Mucosa of descending colon (tissue), 3 donors: ENCODE measurements at places on chromosomes 2 and 18.

DNA sequence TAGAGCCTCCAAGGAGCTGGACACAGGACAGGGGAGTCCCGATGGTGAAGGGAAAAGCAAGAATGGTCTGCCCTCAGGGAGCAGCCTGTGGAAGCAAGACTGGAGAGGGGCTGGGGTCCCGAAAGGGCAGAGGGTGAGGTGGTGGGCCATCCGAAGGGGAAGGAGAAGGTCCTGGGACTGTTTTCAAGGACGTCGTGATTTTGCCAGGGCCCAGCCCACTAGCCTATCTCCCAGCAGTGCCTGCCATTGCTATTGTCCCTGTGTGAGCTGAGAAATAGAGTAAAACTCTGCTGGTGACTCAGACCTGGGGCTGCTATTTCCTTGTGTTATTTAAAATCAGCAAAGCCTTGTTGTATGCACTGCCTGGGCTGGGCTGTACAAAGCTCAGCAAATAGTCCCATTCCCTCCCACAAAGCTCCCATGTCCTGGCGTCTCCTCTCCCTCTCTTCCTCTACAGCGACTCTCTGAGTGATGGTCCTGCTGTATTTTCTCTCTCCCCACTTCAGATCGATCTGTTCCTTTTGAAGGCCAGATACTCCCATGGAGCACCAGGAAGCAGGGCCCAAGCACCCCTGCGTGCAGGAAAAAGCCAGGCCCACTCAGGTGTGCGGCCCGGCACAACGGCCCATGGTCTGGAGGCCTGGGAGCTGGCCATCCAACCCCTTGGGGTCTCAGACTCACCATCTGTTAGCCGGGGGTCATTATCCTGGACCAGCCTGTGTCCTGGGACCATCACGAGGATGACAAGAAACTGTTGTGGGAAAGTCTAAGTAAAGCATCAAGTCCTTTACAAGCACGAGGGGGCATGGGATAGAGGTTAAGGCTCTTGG, 65.0 kb upstream of the OTOF start:
- no peak for DNase-seq

- DNase-seq, result no peak
Observed at GRCh38 chr2:166137331-166137730, 9.5 kb upstream of the SCN1A start.

GRCh38 chr2:20224164-20224715, 690 bp downstream of the SDC1 start:
- DNase-seq, result peak; percentile 58

DNA sequence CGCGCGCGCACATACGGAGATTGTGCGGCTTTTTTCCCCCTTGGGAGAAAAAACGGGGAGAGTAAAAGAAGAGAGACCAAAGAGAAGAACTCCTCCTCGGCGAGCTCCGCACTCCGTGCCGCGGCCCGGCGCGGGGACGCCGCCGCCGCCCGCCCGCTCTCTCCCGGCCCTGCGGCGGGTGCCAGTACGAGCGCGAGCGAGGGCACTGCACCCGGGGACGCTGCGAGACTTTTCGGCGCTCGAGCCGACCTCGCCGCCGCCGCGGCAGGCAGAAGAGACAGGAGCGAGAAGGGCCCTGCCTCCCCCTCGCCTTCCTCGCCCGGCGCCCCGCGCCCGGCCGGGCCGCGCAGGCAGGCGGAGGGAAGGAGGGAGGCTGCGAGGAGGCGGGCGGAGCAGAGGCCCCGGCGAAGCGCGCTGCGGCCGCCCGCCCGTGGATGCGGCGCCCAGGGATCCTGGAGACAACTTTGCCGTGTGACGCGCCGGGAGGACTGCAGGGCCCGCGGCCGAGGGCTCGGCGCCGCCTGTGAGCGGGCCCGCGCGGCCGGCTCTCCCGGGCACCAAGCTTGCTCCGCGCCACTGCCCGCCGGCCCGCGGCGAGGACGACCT, 857 bp upstream of the INHBB start:
- DNase-seq, result no peak

DNA sequence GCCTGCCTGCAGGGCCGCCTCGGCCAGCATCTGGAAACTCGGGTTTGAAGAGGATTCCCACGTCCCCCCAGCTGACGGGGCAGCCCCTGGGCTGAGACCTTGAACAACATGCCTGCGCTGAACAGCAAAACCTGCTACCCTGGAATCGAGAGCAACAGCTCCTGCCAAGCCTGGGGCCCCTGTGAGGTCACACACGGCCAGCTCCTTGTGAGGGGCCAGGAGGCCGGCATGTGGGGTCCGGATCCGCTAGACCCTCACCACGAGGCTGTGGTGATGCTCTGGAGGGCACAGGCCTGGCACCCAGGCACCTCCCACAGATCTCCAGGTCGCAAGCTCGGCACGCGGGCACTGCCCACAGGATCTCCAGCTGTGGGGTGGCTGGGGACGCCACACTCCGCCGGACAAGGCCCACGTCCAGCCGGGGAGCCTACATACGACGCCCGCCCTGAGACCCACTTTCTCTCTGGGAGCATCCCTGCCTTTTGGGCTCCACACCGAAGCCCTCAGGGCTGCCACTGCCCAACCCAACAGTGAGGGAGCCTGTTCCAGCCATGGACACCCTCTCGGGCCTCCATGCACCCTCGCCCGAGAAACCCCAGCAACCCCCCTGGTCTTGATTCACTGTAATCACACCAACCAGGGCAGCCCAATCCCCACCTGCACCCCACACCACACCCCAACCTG, 34.1 kb downstream of the SLC66A2 start:
- no peak for DNase-seq

DNA sequence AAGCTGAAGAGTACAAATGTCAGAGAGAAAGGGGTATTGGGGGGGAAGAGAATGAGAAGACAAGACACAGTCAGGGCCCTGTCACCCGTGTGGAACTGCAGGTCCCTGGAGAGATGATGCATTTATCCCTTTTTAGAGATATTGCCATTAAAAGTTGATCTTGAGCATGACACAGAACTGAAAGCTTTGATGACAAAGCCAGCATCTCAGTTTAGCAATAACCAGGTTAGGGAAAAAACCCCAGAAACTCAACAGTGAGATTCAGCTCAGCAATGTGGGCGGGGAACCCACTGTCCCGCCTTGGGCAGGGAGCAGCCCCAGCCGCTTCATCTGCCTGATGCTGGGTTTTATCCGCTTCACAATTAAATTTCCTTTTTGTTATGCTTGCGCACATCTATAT, 181.1 kb downstream of the NEDD4L start:
- DNase-seq, result no peak

DNA sequence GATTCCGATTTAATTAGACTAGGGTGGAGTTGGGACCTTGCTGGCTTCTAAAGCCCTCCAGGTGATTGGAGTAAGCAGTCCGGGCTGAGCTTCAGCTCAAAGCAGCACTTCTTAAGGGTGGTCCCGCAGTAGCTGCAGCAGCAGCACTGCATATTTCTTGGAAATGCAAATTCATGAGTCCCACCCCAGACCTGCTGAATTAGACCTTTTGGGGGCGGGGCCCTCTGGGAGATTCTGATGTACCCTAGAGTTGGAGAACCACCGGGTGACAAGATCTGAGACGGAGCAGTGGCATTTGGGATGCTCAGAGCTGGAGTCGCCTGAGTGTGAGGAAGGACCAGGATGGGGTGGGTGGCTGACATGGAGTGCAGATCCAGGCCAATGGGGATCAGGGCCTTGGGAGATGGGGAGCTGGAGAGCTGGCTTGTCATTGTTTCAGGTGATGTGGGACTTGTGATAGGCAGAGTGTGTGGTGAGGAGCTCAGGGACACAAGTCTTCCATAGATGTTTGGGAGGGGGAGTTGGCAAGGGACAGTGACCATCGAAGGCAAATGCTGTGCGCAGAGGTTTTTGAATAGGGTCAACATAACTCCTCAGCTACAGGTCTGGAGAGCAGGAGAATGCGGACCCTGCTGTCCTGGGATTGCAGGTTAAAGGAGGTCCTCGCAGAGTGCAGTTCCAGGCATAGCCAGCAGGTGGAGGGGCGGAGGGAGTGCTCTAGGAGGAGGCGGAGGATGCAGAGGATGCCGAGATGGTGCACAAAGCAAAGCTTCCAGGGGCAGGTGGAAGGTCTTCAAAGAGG, 130.9 kb upstream of the RAB12 start:
- peak; percentile 74 for DNase-seq

DNA sequence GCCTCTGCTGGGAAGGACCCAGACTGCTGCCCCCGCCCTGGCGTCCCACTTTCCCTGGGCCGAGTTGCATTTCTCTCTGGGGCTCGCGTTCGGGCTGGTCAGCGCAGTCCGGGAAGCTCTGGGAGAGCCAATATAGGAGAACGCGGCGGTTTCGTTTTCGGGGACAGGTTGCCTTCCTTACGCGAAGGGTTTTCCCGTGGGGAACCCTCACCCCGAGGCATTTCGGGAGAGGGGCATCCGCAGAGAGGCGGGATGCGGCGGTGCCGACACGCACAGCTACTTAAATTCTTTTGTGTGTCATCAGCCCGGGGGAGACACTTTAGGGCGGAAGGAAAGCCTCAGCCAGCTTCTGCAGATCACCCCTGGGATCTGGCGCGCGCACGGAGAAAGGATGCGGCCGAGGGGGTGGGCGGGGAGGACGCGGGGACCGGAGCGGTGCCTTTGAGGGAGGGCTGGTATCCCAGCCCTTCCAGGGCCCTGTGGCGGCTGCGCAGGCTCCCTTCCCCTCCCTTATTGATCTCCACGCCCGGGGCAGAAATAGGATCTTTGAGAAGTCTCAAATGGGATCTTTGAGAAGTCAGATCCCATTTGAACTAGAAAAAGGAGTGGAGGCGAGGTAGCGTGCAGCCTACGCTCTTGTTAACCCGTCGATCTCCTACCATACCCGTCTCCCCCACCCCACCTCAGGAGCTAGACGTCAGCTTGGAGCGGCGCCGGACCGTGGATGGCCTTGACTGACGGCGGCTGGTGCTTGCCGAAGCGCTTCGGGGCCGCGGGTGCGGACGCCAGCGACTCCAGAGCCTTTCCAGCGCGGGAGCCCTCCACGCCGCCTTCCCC, 1.2 kb downstream of the GATA6 start:
- DNase-seq, result peak; percentile 65

- no peak for DNase-seq
Observed at GRCh38 chr18:74064510-74064909, 83.1 kb downstream of the FBXO15 start.

GRCh38 chr2:197007716-197008628, 81.5 kb upstream of the PGAP1 start:
- no peak for DNase-seq

DNA sequence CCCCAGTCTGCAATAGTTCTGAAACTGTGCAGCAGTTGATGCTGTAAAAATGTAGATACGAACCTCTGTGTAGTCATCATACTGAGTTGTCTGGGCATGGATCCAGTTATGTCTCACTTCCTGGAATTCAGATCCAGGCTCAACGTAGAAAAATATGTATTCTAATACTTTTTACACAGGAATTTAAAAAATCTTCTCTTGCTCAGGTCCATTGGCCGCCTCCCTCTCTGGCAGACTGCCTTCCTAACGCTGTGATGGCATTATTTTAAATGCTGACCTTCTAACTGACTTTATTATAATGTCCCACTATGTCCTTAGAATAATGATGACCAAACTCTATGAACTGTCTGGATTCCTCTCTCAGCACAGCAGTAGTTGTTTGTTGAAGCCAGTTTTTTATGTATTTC, 119.6 kb downstream of the FEZ2 start:
- peak; percentile 34 for DNase-seq

DNA sequence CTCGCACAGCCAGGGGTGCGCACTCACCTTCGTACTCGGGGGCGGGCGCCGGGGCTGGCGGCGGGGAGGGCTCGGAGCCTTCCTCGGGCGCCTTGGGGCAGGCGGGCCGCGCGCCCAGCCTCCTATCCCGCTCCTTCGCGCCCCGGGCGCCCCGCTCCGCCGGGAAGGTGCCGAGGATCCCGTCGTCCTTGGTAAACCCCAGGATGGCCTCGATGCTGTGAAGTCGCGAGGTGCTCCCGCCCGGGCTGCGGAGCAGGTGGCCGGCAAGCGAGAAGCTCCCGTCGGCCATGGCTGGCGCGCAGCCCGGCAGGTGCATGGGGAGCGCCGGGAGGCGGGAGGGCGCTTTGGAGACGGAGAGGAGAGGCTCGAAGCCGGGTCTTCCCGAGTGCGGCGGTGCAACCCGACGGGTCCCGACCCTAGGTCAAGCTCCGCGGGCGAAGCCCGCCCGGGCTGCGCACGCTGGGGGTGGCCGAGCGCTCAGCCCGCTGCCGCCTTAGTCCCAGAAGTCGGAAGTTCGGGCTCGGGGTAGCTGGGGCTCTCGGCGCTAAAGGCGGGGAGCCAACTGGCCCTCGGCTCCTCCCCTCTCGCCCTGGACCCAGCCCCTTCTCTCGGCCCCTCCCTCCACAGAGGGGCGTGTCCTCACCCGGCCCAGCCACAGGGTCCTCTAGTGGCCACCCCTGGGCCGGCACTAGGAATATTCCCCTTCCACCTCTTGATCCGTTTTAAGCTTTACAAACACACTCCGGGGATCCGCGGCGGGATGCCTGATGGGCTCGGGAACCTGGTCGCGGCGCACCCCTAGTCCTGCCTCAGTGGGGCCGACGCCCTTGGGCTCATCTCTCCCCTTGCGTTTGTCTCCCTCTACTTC, at the start of gene RAX:
Gene RAX (minus strand): TSS at position 564 of the 868 bp plus-strand sequence. CDS start 248 bp downstream, at position 316.
- DNase-seq, result no peak

DNA sequence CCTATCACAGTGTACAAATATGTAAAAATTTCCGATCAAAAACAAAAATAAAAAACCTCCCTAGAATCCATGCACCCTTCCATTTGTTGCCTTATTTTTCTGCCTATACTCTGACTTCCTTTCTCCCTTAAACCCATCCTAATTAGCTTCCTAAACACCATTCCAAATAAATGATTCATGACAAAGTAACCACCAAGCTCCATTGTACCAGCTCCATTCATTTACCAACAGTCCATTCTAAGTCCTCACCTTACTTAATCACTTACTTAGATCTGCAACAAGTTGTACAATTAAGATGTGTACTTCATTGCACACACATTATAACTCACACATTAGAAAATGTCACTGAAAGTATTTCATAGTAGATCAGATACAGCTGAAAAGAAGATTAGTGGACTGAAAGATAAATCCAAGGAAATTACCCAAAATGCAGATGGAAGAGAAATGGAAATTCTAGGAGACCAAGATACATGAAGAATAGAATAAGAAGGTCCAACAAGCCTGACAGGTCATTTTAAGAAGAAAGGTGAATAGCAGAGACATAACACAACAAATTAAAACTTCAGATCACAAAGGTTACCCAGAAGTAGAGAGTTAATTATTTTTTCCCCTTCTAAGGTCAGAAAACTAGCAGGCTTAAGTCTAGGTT, 154.6 kb downstream of the DYM start:
- DNase-seq, result no peak

GRCh38 chr18:9542924-9543323, 67.6 kb downstream of the RALBP1 start:
- DNase-seq, result no peak

- DNase-seq, result no peak
Observed at GRCh38 chr2:71995067-71995665, 152.5 kb downstream of the CYP26B1 start.

DNA sequence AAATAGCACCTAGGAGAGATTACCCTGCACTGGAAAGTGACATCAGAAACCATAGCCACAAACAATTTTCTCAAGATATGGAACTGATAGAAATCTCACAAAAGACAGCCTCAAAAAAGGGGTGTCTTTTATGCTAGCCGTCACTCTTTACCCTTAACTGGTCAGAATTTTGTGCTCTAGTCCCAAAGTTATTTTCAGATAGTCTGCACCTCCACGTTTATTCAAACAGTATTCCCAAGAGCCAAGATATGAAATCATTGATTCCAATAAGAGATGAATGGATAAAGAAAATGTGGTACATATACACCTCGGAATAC, 23.5 kb upstream of the PMAIP1 start:
- DNase-seq, result no peak
